Caudate nucleus (tissue), 63 donors: ENCODE measurements at places on chromosomes 7 and 10.

DNA sequence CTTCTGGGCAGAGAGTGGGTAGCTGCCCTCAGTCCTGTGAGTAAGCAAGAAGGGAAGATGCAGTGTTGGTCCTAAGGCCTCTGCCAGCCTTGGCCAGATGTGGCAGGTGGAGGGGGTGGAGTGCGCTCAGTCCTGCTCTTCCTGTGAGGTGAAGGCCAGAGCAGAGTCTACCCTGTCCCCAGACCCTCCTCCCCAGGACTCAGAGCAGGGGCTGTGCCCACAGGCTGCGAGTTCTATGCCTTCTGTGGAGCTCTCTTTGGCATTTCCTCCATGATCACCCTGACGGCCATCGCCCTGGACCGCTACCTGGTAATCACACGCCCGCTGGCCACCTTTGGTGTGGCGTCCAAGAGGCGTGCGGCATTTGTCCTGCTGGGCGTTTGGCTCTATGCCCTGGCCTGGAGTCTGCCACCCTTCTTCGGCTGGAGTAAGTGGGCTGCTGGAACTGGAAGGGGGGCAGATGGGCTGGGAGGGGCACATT lies 4.0 kb downstream of the OPN4 start:
- DNase-seq = no peak

DNA sequence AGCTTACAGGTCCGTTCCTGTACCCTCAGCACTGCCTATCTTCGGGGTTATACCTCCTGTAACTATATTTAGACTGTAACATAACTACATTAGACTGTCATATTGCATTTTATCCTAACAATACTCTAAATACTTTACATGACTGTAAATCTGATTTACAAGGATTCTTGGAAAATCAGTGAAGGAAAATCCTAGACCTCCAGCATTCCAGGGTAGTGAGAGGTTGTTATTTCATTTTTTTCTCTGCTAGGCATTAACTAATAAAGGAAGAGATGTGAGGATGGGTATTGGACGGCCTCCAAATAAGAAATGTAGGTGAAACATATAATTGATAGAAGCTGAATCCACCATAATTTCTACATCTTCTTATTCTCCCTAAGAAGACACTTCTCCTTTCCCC lies 569.4 kb downstream of the CALN1 start:
- DNase-seq = no peak

- DNase-seq = no peak
Measured at GRCh38 chr10:123134915-123135414, 805 bp upstream of the HMX3 start.

- DNase-seq = peak; percentile 1
Measured at GRCh38 chr7:134755422-134756022, 23.9 kb upstream of the CALD1 start.

DNA sequence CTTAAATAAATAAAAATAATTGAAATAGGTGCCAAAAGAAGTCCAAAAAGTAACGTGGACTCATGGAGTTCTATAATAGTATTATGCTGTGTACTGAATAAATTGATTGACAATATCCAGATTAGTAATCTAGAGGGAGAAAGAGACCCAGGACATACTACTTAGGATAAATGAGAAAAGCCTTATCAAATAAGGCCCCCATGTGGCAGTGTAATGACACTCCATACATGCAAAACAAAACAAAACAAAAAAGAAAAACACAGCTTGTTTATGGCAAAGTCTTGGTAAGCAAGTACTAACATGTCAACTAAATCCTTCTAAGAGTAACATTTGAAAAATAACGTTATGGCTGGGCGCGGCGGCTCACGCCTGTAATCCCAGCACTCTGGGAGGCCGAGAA lies 3.6 kb upstream of the RUNDC3B start:
- no peak for DNase-seq

DNA sequence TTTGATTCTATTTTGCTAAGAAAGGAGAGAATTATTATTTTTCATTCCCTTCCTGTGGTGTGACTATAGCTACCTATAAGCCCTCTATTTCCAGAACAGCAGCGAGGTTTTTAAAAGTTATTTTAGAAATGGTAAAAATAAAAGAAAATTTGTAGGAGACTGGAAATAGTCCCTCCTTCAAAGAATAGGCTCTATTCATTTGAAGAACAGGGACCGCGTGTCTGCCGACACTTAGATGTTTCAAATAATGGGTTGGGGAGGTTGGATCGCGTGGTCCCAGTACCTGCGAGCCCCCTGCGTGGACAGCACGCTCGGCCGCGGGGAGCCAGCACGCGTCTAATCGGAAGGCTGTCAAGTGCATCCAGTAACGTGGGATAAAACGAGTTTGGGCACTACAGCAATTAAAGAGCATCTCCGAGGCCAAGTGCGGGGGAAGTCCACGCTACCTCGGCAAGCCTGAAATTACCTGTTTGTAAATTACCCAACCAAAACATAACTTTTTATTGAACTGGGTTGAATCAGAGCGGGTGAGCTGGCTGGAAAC lies 1.0 kb downstream of the CACNA2D1 start:
- DNase-seq = no peak

DNA sequence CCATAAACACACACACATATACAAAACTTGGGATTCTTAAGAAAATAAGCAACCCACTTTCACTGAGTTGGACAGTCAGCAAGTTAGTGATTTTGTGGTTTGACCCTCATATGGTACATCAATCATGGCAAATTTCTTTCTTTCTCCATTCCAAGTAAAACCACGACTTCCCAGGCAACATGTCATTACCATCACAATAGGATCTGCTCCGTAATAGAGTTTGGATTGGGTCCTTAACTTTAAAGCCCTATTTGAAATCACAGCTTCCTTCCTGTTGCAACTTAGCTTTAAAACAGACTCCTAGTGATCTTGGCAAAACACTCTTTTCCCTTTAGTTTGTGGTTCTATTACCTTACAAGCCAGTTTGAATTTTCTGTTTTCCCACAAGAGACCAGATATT lies 483.6 kb downstream of the INHBA start:
- DNase-seq = no peak

GRCh38 chr10:89837165-89838043 lies 136.0 kb downstream of the KIF20B start:
- DNase-seq = no peak

- no peak for DNase-seq
Measured at GRCh38 chr7:105838627-105839231, 37.7 kb downstream of the ATXN7L1 start.

GRCh38 chr7:46963719-46964118 lies 618.2 kb downstream of the TNS3 start:
- DNase-seq = no peak

DNA sequence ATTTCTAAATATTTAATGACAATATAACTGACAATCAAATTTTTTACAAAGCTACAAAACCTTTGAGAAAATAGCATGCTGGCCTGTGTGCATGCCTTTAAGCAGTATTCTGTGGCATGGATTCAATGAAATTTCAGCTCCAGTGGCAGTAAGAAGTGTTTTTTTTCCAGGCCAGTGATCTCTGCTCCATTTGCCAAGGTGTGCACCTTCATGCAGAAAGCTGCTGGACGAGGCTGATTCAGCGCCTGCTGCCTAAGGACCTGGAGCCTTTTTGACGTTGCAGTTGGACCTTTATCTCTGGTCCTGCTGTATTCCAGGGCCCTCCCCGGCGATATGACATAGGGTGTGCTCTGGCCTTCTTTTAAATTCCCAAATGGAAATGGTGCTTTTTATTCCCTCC lies 26.6 kb downstream of the VWC2 start:
- no peak for DNase-seq

- no peak for DNase-seq
Measured at GRCh38 chr10:44195112-44196007, 189.5 kb downstream of the CXCL12 start.

GRCh38 chr7:107446988-107447387 lies 22.9 kb upstream of the GPR22 start:
- DNase-seq = no peak

DNA sequence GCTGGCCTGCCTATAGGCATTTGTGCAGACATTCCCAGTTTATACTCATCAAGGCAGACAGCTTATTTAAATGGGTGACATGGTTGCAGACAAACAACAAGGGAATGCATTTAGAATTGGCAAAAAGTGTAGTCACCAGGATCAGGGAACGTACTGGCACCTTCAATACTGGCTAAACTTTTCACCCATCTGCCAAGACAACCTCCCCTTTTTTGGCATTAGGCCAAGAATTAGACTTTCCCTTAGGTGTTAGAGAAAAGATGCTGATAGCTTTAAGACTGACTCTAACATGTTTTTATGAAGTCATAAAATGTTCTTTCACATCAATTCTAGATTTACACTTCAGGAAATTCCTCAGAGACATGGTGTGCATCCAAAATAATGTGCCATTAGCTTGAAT lies 365.9 kb downstream of the PHTF2 start:
- no peak for DNase-seq

- peak; percentile 35 for DNase-seq
Measured at GRCh38 chr10:63083904-63084689, 49.0 kb upstream of the NRBF2 start.

GRCh38 chr10:78320506-78320905 lies 286.8 kb downstream of the RPS24 start:
- DNase-seq = no peak

GRCh38 chr7:141837683-141838082 lies 3.6 kb downstream of the PRSS37 start:
- no peak for DNase-seq

- no peak for DNase-seq
Measured at GRCh38 chr7:97001656-97002554, 3.4 kb upstream of the DLX6 start.

GRCh38 chr10:31928549-31929260 lies at the start of gene ARHGAP12:
TSS of gene ARHGAP12 (minus strand) at chr10:31928831. CDS start at chr10:31908855, 19,976 bp downstream.
- DNase-seq = peak; percentile 78

- no peak for DNase-seq
Measured at GRCh38 chr7:45975367-45975766, 54.3 kb upstream of the IGFBP3 start.

- no peak for DNase-seq
Measured at GRCh38 chr10:124033887-124034218, 59.5 kb downstream of the CHST15 start.

DNA sequence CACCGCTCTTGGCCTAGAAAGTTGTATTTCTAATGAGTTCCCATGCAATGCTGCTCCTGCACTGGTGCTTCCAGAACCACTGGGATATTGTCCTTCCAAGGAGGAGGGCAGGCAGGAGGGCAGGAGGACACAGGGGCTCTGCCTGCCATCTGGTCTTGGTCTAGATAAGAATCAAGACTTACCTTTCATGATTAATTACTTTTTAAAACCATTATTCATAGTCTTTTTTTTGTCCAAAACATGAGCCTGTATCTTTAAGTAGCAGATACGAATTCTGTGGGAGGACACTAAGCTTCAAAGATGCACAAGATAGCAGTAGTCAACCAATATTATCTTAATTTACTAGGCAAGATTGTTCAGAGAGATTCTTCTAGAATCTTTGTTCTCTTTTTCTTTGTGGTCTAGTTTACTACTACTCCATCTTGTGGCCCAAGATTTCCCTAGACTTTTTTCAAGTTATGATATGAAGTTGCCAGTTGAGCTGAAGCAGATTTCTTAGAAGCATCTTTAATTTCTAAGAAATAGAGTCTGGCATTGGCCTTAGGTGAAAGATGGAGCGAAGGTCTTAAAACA lies 57.6 kb downstream of the RBM33 start:
- no peak for DNase-seq

- no peak for DNase-seq
Measured at GRCh38 chr10:68334672-68335467, 2.1 kb upstream of the PBLD start.

- DNase-seq = no peak
Measured at GRCh38 chr10:44860811-44861736, 50.1 kb upstream of the TMEM72 start.

DNA sequence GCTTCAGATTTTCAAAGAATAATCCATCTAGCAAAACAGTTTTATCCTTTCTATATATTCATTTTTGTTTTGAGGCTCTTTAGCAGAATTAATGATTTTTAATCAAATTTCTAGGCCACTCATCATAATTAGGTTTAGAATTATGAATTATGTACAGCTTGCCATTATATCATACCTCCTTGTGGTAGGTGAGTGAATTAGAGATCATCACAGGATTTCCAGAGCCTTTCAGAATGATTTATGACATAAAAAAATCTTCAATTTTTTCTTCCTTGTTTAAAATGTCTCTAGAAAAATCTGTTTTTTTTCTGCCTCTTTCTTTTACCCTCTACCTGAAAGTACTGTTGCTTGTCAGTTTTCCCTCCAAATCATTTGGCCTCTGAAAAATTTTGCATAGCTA lies 433.3 kb downstream of the LRMDA start:
- no peak for DNase-seq

GRCh38 chr7:151827620-151828019 lies 49.3 kb downstream of the PRKAG2 start:
- no peak for DNase-seq

DNA sequence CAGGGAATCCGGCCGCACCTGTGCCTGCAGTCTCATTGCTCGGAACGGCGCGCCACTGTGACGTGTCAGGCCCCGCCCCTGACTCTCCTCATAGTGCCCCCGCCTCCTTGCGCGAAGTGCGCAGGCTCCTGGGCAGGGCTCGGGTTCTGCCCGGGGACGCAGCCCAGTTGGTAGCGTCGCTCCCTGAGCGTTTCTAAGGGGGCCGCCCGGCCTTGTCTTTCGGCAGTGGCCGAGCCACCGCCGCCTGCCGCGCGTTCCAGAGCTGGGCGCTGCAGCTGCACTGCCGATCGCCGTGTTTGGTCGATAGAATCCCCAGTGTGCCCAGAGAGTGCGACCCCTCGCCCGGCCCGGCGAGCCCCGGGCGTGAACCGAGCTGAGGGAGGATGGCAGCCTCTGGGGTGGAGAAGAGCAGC lies at the start of gene KLHL7:
TSS of gene KLHL7 (plus strand) at position 142 of the 413 bp plus-strand sequence. CDS start at position 384, 242 bp downstream.
- peak; percentile 96 for DNase-seq

DNA sequence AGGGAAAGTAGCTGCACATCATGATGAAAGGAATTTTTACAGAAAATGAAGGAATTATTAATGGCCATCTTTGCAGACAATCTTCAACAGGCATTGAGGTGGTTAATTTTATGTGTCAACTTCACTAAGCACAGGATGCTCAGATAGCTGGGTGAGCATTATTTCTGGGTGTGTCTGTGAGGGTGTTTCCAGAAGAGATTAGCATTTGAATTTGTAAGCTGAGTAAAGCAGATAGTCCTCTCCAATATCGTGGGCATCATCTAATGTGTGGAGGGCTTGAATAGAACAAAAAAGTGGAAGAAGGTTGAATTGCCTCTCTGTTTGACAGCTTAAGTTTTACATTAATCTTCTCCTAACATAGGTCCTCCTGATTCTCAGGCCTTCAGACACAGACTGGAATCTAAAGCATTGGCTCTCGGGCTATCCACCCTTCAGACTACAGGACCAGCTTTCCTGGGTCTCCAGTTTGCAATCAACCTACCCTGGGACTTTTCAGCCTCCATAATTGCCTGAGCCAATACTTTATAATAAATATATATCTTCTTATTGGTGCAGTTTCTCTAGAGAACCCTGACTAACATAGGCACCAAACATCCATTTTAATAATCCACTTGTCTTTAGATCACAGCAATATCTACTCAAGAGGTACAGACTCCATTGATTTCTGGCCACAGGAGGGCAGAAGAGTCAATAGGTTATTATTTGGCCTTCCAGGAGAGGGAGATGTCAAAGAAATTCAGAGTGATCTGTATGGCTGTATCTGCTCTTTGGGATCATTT lies 10.5 kb upstream of the CRPPA start:
- DNase-seq = peak; percentile 9
